ENCODE measurements at places on chromosomes 4 and X.

GRCh38 chrX:109966246-109966645 lies 36.7 kb upstream of the TMEM164 start:
- no peak for DNase-seq

GRCh38 chrX:136115904-136116297 lies 31.4 kb upstream of the FHL1 start:
- no peak for DNase-seq

DNA sequence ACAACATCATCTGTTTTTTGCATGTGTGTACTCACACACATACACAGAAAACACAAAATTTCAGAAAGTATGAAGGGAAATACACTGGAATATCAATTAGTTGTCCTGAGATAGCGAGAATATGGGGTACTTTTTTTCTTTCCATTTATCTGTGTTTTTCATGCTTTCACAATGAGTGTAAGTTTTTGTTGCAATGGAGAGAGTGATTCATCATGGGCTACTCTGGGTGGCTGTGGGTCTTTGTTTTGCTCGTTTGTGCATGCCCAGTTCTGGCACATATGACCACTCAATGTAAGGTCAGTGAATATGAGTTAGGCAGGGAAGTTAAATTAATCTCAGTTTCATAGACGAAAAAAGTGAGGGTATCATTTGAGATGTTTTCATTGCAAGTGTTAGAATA lies 26.9 kb downstream of the XK start:
- peak; percentile 40 for DNase-seq

- DNase-seq, result no peak
Measured at GRCh38 chr4:11954093-11954492, 525.4 kb upstream of the HS3ST1 start.

GRCh38 chr4:102574317-102574716 lies 73.2 kb downstream of the NFKB1 start:
- DNase-seq, result no peak

DNA sequence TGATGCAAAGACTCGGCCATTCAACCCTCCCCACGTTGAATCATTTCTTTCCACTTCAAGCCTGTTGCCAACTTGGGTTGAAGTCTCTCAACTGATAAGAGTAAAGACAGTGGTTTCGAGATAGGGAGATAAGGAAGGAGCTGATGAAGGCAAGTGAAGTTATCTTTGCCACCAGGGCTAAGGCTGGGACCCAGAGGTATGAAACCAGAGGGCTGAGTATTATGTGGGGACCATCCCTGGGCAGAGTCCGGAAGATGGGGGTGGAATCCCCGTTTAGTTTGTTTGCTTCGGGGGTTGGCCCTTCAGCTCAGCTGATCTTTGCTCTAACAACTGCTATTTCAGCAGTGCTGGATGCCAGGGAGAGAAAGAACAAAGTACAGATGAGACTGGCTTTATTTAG lies 2.3 kb upstream of the XPNPEP2 start:
- DNase-seq, result no peak
